ENCODE measurements at places on chromosomes 5 and 9.

GRCh38 chr5:56167519-56167918 lies 65.6 kb downstream of the ANKRD55 start:
- DNase-seq: no peak

GRCh38 chr9:93463638-93464248 lies 10.4 kb upstream of the FAM120AOS start:
- peak; percentile 12 for DNase-seq

DNA sequence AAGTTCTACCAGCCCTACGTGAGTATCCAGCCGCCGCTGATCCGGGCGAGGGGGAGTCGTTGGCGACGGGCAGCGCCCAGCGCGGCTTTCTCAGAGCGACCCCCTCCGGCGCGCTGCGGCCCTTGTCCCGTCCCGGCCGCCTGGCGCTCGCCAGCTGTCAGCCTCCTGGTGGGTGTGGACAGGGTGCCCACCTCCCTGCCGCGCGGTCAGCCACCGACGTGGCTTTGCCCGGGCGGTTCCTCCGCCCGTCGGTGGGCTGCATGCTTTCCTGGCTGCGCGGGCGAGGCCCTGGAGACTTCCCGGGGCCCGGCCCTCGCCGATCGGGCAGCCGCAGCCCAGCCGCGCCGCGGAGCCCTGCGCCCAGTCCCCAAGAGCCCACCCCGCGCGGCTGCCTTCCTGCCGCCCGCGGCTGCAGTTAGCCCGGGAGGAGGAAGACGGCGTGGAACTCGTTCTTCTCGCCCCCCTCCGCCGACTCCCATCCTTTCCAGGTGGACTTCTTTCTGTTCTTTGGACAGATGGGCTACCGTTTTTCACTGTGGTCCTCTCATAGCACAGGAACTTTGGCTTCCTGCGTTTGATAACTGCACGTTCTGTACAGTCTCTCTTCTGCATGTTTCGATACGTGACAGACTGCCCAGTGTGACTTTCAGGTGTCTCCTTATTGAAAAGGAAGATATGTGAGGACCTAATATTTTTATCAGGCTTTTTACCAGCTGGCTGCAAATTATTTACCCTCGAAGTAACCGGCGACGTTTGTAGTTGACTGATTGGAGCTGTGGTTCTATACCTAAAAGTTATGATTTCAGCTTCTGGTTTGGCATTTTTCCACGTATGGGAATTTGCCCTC lies 577 bp downstream of the AP3S1 start:
- peak; percentile 2 for DNase-seq

GRCh38 chr5:58458743-58459145 lies 1.1 kb downstream of the PLK2 start:
- no peak for DNase-seq

DNA sequence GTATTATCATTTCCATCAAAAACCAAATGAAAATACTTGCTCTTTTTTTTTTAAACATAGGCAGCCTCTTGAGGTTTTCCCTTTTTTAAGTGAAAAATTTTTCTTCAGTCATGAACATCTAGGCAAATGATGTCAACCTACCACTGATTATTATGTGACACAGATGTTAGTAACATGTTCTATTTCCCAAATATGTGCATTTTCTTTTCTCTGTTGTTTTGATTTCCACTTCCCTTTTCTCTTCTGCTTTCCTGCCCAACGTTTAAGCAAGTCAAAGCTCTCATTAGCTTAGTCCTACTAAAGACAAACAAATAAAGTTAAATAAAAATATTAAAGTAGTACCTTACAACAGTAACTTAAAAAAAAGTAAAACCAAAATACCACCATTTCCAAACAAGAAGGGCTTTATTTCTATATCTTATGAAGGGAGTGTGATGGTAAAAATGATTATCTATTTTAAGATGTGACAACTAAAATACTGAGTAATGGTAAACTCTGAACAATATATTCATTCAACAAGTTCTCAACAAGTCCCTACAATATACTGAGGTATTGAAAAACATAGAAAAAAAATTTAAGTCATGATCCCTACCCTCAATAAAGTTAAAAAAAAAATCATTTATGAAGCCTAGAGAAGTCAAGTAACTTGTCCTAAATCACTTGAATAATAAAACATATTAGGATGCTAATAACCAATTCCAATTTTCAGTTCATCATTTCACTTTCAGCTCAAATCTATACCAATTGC lies 9.4 kb downstream of the SLC38A9 start:
- no peak for DNase-seq

- DNase-seq: no peak
Measured at GRCh38 chr9:127660886-127661741, 45.7 kb upstream of the CFAP157 start.

DNA sequence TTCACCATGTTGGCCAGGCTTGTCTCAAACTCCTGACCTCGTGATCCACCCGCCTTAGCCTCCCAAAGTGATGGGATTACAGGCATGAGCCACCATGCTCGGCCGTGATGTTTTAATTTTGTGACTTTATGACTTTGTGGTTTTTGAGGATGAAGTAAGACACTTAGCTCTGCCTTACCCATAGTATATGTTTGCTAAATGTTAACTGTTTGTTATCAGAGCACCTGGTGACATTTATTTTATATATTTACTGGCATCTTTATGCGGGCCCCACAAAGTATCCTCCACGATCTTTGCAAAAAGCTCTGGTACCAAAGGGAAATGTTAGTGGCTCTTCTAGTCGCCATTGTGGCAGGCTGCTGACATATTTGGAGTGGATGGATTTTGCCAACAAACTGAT lies 6.7 kb downstream of the SLC23A1 start:
- DNase-seq: no peak

GRCh38 chr5:104347119-104347708 lies 784.6 kb upstream of the NUDT12 start:
- DNase-seq: no peak

- no peak for DNase-seq
Measured at GRCh38 chr9:33162721-33163311, 4.3 kb downstream of the B4GALT1 start.

DNA sequence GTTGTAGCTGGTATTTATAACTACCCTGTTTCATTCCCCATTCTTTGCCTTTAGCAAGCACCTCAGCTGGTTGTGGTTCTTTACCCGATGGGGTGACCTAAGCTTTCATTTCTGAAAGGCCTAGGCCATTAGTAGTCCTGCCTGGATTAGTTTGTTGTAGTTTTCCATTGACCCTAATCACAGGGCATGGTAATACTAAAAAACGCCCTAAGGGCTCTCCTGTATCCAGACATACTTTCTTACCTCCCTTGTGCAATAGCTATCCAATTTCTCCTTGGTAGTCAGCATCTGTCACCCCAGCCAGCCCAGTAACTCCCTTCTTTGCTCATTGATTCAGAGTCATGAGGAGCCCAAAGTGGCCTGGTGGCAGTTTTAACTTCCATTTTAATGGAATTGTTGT lies 24.0 kb downstream of the TMOD1 start:
- DNase-seq: no peak

GRCh38 chr9:73023025-73023541 lies 70.2 kb upstream of the ALDH1A1 start:
- DNase-seq: peak; percentile 52

DNA sequence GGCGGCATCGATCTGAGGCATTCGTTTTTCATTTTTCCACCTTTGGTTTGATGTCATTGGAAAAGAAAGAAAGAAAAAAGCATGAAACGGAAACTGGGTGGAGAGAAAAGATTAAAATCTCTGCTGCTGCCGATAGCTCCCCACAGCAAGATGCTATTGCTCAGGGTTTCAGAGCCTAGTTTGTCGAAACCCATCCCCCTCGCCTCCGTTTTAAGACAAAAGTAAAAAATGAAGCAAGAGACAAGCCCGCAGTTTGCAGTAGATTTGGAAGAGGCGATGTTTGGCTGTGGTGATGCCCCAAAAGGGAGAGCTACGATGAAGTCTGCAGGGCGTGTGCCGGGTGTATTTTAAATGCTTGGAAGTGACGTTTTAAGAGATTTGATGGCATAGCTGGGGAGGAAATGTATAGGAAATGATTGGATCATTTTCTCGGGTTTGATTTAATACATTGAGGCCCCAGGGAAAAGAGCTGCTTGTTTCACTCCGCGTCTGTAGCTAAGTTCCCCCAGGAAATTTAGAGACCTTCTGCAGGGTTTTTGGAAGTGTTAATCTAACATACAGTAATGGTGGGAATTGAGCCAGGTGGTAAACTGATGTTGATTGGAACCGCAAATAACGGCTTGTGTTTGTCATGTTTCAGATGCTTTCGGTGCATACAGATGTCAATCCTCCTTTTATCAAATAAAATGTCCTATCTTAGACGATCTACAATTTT lies 909 bp downstream of the NDFIP1 start:
- peak; percentile 69 for DNase-seq

DNA sequence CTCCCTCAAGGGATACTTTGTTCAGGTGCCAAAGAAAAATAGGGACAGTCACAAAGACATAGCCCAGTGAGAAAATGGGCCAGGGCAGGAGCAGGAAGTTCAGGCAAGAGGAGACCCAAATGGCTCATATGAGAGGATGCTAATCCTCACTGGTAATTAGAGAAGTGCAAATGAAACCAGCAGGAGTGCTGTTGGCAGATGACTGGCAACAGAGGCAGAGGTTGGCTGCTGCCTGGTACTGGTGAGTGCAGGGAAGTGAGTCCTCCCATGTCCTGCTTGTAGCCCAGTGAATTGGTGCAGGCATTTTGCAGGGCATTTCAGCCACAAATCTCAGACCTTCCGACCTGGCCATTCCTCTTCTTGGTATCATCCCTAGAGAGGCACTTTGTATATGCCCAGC lies 23.5 kb downstream of the ODF2 start:
- DNase-seq: no peak

GRCh38 chr5:124859556-124860290 lies 113.3 kb upstream of the ZNF608 start:
- no peak for DNase-seq

DNA sequence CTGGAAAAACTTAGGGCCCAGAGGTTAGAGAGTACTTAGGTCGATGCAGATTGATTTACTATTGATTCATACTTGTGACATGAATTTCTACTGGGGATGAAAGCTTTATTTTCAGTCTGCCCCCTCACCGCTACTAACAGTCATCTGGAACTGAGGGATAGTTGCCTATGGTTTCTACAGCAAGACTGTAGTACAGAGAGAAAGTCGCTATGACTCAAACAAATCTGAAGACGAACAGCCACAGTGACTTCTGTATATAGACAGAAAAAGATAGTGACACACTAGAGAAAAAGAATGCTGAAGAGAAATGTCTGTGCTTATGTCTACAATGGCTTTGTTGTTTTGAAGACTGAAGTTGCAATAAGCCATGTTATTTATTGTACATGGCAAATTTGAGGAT lies 17.3 kb downstream of the OR13D1 start:
- no peak for DNase-seq

GRCh38 chr5:178123966-178124925 lies 6.6 kb upstream of the RMND5B start:
- no peak for DNase-seq

DNA sequence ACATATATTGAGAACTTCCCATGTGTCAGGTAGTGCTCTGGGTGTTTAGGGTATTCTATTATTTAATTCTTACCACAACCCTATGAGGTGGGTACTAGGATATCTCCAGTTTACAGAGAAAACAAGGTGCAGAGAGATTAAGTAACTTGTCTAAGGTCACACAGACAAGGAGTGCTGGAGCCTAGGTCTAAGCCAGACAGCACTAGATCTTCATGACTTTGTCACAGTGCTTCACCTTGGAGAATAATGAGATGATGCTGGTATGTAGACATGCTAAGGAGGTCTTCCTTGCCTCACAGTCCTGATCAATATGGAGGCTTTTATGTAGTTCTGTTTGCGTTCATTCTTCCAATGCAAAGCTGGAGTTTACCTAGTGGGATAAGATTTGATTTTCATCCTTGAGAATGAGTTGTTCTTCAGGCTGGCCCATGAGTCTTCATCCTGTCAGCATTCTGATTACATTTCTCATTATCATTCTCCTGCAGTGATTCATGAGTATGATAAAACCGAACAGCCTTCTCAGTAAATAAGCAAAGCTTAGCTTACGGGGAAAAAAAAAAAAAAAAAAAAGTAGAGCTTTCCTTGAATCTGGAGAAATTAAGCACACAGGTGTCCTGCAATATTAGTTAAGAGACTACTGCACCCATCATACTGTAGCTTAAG lies 176.3 kb downstream of the C9orf152 start:
- DNase-seq: no peak

- DNase-seq: no peak
Measured at GRCh38 chr5:109982966-109983534, 293.3 kb downstream of the MAN2A1 start.

GRCh38 chr5:17012289-17012688 lies 76.2 kb upstream of the MYO10 start:
- DNase-seq: no peak

- DNase-seq: peak; percentile 7
Measured at GRCh38 chr9:107422189-107423185, 67.1 kb downstream of the KLF4 start.

DNA sequence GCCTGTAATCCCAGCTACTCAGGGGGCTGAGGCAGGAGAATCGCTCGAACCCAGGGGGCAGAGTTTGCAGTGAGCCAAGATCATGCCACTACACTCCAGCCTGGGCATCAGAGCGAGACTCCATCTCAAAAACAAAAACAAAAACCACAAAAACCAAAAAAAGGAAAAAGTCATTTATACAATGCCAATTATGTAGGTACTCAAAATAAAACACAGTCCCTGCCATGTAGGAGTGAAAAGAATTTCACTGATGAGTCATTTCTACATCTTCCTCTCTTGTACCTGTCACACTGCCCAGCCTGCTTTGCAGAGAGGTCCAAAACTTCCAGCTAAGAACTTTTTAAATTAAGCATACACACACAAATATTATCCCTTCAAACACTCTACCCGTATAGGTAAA lies 215.8 kb downstream of the EPB41L4A start:
- no peak for DNase-seq

GRCh38 chr5:59025734-59026133 lies 442.9 kb downstream of the RAB3C start:
- DNase-seq: no peak

GRCh38 chr9:94613003-94613402 lies 19.4 kb upstream of the FBP2 start:
- no peak for DNase-seq

- no peak for DNase-seq
Measured at GRCh38 chr5:50463726-50464125, 22.6 kb upstream of the EMB start.

GRCh38 chr5:40568548-40568947 lies 111.2 kb upstream of the PTGER4 start:
- no peak for DNase-seq

- DNase-seq: no peak
Measured at GRCh38 chr5:82594097-82594496, 315.9 kb upstream of the RPS23 start.

DNA sequence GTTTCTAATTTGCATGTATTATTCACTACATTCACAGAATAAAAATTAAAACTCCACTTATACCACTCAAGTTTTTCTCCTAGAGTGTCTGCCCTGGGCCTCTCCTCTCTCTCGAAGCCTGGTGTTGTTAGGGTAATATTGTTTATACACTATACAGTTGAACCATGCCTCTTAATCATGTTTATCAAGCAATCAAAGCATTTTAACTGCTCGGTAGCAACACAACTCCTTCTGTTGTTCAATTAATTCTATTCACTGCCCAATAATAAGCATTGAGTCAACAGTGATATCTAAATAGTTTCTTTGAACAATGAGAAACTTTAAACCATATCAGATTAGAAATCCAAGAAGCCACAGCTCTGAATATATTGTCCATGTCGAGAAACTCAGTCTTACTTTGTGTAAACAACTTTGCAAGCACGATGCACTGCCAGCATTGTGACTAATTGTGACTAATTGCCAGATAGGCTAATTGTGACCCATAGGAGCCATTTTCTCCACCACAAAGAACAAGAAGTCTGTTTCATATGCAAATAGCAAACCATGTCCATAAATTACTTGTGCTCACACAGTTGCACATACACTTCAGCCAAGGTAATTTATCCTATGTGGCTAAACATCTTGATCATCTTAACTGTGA lies at the start of gene DNAH5:
Gene DNAH5, minus strand, starts transcription at position 129 of the 640 bp plus-strand sequence. CDS start 250 bp downstream, outside the sequence.
- DNase-seq: no peak
